Dorsolateral prefrontal cortex (tissue), 122 donors: ENCODE measurements at places on chromosomes 7 and 10.

- DNase-seq = no peak
Observed at GRCh38 chr10:128898133-128898915, 568.7 kb upstream of the MGMT start.

DNA sequence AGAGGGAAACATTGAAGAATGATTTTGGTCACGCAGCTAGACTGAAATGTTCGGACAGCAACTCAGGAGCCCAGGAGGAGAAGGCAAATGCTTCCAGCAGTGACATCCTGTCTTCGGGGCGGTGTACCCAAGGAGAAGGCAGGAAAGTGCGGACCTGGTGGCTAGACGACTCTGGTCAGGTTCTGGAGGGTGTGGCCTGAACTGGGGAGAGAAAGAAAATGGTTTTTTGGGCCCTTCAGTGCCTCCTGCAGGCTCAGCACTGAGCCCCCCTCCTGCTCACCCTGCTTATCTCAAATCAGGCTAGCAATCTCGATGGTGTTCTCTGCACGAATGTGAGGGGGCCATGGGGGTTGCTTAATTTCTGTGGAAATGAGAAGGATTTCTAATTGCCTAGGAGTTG lies 26.7 kb upstream of the TARP start:
- no peak for DNase-seq

GRCh38 chr10:100790761-100791208 lies 45.4 kb downstream of the PAX2 start:
- no peak for DNase-seq

- no peak for DNase-seq
Observed at GRCh38 chr10:58518775-58519174, 6.1 kb downstream of the BICC1 start.

GRCh38 chr10:13184276-13184675 lies 22.9 kb downstream of the MCM10 start:
- DNase-seq = no peak

DNA sequence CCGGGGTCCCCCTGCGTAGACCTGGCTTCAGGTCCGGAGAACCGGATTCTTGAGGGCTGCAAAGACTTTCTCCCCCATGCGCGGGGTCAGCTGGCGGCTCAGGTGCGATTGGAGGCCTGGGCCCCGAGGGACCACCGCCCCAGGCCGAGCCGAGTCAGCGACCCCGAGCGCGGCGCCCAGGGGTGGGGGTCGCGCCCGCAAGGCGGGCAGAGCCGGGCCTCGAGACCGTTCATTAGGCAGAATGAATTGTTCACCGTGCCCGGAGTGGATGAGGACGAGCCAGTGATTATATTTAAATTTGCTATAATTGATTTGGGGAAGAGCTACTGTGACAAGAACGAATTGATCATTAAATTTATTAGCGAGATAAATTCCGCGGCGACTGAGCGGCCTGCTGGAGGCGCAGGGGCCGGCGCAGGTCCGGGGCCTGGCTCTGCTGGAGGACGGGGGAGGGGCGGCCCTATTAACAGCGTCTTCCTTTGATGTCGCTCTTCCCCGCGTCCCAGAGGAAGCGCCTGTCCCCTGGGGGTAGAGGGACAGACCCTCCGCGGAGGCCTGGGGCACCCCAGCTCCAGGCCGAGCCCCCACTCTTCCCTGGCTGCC lies 7.5 kb downstream of the MNX1 start:
- no peak for DNase-seq

- no peak for DNase-seq
Observed at GRCh38 chr7:84675633-84676034, 481.0 kb upstream of the SEMA3A start.

- no peak for DNase-seq
Observed at GRCh38 chr7:17274551-17275245, 23.8 kb upstream of the AHR start.

DNA sequence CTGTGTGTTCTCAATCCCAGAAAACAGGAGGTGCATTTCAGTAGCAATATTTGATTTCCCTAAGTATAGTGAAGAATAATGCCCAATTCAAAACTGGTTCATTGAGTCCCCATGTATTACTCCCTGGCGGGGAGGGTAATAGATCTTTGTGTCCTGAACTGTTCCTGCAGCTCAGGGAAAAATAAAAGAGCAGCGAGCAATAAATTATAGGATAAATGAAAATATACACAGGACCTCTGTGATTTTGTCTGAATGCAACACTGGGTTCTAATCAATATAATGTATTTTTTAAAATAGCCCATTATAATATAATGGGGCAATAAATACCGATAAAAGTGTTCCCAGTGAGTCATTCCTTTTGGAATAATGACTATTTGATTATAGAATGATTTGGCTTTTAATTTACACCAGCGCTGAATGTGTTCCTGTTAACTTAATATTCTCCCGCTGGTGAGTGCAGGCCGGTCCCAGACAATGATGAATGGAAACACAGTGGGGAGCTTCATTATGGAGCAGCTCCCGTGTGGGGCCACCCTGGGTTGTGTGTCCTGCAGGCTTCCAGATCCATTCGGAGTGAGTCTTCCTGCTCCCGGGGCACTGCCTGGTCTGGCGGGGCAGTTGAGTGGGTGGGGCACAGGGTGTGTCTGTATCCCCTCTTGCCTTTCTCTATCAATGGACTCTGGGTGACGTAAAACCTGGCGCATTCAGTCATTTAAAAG lies 263.1 kb downstream of the ACTR3B start:
- no peak for DNase-seq
